ENCODE measurements at places on chromosomes 16 and 17. TPM values are rescaled to one million over a fixed set of nuclear protein-coding genes. Genes with fewer than 3 reads are reported as not detected.
A peak's percentile ranks its signal among the peaks of the same experiment; 100 is the strongest.

- no peaks in the 10 kb centered on the region for H3K4me1 ChIP-seq
- no peaks in the 10 kb centered on the region for H3K36me3 ChIP-seq
- no peak overlapping the region for H3K4me3 ChIP-seq
These were observed 4.4 kb upstream of the ZFPM1 start for GRCh38 chr16:88448461-88449266.

Gene TNFRSF17
- not detected for total RNA-seq

- H3K4me3 ChIP-seq, result no peak overlapping the region
- no peaks in the 10 kb centered on the region for H3K27me3 ChIP-seq
- DNase-seq, result no peak
- H3K27ac ChIP-seq, result no peak overlapping the region
These were observed 22.7 kb downstream of the CIBAR2 start for GRCh38 chr16:85089525-85089924.

GRCh38 chr17:82273327-82274133, at the start of gene CSNK1D:
Gene CSNK1D, minus strand, starts transcription at chr17:82273700. Its CDS starts 319 bp downstream, at chr17:82273381.
- H3K27ac ChIP-seq, result peak within 1 kb of the TSS; percentile 87
- peaks cover 7% of the 10 kb centered on the region for H3K36me3 ChIP-seq
- H3K4me1 ChIP-seq, result no peaks in the 10 kb centered on the region
- peak; percentile 96 for DNase-seq
- no peaks in the 10 kb centered on the region for H3K27me3 ChIP-seq

Gene KCTD19
- not detected for total RNA-seq

Measured in GM23248 (cell line).